ENCODE measurements at places on chromosomes 16 and 17.

- DNase-seq = no peak
Observed at GRCh38 chr17:30274887-30275286, 16.9 kb downstream of the BLMH start.

GRCh38 chr16:57906382-57907316 lies 64.3 kb downstream of the CNGB1 start:
- peak; percentile 7 for DNase-seq

DNA sequence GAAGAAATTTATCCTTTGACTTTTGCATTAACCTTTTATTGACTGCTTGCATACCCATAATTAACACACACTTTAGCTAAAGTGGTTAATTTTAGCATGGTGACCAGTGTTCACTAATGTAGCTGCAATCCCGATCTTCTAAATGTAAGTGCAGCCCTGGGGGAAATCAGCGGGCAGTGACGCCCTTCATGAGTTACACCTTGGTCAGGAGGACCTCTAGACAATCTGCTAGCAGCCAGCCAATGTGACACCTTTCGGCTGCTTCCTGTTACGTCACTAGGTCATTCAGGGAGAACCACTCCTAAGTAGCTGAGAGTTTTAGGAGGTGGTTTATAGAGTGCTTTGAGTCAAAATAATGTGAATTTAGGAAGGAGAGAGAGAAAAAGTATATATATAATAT lies 180.5 kb downstream of the IRX3 start:
- DNase-seq = no peak

DNA sequence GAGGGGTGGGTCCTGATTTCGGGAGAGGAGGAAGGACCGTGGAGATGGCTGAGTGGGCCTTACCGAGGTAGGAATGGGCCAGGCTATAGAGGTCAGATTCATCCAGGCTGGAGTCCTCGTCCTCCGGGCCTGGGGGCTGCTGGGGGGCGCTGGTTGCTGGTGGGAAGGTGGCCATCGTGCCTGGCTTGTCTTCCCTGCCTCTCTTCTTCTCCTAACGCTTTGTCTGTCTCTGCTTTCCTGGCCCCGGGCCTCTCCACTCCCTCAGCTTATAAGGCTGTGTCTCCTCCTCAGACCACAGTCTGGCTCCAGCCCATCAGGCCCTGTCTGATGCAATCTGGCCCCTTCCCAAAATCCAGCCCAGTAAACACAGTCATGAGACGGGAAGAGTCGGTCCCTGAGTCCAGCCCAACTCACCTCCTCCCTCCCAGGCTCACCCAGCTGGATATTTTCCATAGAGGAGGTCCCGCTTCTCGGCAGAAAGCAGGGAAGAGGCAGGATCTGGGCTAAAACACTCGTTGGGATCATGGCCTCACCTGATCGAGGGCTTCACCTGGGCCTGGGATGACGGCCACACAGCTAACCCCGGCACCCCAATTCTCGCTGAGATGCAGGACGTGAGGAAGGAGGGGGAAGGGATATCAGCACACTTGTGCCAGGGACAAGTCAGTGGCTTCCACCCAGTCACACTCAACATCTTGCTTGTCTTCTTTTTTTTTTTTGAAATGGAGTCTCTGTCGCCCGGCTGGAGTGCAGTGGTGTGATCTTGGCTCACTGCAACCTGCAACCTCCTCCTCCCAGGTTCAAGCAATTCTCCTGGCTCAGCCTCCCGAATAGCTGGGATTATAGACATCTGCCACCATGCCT lies at the start of gene NUPR1:
TSS of gene NUPR1 (minus strand) at position 242 of the 864 bp plus-strand sequence. CDS start at position 175, 67 bp downstream.
- no peak for DNase-seq

GRCh38 chr17:1908699-1909309 lies 79.0 kb downstream of the RPA1 start:
- peak; percentile 20 for DNase-seq

DNA sequence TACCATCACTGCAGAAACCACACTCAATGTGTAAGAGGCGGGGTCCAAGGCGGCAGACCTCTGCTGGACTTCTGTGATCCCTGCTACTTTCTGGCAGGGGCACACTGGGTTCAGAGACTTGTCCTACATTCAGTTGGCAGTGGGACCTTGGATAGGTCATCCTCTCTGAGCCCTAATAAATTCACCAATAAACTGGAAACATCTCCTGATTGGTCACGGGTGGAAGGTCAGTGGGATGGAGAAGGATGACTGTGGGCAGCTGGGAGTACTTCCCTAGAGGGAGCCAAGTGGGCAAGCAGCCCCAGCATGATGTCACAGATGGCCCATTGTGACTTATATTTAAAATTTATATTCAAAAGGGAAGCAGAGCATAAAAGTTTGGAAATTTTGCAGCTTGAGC lies 49.7 kb downstream of the RNF112 start:
- DNase-seq = no peak

DNA sequence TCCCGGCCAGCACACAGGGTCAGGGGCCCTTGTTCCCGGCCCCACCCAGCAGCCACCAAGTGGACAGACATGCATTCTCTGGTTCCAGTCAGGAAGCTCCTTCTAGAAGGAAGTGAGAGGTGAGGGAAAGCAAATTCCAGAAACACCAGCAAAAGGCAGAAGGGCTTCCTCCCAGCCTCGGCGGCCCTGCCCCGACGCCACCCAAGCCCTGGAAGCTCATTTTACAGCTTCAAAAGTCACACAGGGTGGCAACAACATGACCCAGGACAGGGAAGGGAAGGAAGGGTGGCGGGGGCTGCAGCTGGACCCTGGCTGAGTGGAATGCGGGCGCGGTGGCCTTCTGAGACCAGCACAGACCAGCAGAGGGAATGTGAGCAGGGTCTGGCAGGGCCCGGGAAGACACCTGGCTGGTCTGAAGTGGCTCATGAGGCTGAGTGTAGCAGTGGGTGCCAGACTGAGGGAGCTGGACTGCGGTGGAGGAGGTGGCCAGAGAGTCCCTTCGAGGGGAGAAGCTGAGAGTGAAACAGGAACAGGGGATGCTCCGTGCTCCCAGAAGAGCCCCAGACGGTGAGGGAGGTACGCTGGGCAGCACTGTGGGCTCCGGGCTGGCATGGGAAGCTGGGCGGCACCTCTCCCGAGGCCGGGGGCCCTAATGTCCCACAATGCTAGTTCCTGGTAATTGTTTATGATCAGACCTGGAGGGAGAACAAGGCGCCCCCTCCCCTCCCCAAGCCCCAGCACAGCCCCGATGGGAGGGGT lies 1.9 kb upstream of the UNC13D start:
- no peak for DNase-seq

GRCh38 chr16:56994311-56994710 lies 5.0 kb downstream of the NLRC5 start:
- no peak for DNase-seq

DNA sequence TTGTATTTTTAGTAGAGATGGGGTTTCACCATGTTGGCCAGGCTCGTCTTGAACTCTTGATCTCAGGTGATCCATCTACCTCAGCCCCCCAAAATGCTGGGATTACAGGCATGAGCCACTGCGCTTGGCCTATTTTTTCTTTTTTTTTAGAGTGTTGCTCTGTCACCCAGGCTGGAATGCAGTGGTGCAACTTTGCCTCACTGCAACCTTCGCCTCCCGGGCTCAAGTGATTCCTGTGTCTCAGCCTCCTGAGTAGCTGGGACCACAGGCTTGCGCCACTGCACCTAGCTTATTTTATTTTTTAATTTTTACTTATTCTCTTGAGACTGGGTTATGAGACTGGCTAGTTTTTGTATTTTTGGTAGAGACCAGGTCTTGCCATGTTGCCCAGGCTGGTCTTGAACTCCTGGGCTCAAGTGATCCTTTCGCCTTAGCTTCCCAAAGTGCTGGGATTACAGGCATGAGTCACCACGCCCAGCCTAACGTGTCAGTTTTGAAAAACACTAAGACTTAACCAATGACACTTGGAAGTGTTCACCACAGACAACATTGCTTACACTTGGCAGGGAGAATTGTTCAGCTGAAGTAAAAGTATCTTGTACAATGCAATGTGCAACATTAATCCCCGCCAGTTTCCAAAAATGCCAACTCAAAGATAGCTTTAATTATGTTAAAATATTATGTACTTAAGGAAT lies 26.9 kb downstream of the ATAD5 start:
- no peak for DNase-seq

GRCh38 chr17:2936771-2937321 lies 126.6 kb downstream of the OR1D5 start:
- no peak for DNase-seq

GRCh38 chr17:42010898-42011516 lies 6.2 kb downstream of the DNAJC7 start:
- DNase-seq = no peak

- DNase-seq = no peak
Observed at GRCh38 chr16:81210807-81211206, 27.7 kb upstream of the BCO1 start.

DNA sequence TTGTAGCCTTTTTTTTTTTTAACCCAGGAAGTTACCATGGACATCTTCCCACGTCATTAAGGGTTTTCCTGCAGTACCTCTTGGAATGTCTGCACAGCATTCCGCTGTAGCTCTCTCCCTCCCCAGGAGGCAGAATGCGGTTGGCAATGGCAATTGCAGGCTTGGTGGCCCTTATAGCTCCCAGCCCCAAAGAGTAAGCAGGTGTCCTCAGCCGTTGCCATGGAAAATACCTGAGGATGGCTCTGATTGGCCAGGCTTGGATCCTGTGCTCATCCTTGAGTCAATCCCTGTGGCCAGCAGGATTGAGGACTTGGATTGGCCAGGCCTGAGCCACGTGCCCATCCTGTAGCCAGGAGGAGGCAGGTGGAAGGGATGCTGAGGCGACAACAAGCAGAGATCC lies 15.5 kb upstream of the TIMP2 start:
- DNase-seq = no peak

DNA sequence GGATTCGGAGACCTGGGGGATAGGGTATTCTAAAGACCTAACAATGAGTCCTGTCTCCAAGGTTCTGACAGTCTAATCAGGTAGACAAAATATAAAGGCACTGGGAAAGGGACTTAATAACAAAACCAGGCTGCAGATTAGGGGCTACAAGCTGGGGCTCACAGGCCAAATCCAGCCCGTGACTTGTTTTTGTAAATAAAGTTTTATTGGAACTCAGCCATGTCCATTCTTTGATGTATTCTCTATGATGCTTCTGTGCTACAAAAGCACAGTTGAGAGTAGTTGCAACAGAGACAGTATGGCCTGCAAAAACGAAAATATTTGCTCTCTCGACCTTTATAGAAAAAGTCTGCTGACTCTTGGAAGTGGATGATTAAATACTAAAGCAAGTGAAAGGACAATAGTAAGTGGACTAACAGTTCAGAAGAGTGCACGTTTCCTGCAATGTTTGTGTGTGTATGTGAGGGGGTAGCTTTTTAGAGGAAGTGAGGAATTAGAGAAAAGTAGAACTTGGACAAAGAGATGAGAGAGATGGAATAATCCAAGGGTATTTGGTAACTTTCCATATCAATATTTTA lies 115.4 kb upstream of the ZFHX3 start:
- no peak for DNase-seq

DNA sequence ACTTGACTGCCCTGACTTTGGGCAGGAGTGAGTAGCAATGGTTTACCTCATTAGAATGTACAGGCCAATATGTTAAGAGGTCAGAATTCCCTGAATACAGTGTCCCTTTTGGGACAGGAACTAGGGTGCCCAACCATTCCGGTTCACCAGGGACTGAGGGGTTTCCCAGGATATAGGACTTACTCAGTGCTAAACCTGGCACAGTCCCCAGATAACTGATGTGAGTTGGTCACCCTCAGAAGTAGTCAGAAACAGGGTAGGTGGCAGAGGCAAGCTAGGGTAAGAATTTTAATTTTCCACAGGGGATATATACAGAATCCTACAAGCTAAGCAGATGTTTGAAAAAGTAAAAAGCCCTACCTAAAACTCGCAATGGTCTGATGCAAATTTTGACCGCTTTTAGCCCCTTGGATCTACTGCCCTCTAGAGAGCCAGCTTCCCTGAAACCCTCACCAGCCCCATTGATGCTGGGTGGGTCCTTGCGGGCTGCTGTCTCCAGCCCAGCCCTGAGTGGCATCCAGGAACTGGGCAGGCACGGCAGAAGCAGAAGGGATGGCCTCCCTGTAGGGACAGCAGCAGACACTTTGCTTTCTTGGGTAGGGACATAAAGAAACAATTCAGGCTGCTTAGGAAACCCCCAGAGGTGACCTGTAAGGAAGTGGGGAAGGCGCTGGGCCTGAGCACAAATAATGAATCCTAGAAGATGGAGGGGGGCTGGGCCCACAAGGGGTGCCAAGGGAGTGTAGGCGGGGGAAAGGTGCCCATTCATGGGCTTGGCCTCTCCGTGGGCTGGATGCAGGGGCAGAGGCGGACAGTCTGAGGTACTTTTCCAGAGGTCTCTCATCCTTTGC lies 434.8 kb downstream of the SLC39A11 start:
- DNase-seq = no peak

DNA sequence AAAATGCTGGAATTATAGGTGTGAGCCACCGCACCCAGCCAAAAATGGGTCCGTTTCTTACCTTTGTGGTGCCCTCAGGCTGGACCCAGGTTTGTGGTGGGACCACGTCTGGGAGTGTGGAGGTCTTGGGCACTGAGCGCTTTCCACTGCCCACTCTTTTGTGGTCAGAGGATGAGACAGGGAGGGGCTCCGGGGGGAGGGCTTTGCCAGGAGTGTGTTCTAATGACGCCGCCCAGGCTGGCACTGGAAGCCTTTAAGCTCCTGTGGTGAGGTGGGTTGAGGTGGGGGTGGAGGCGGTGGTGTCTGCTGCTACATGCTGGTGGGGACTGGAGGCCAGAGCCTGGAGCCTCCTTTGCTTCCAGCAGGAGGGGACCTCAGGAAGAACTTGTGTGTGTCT lies 12.8 kb upstream of the ADCY7 start:
- DNase-seq = no peak

DNA sequence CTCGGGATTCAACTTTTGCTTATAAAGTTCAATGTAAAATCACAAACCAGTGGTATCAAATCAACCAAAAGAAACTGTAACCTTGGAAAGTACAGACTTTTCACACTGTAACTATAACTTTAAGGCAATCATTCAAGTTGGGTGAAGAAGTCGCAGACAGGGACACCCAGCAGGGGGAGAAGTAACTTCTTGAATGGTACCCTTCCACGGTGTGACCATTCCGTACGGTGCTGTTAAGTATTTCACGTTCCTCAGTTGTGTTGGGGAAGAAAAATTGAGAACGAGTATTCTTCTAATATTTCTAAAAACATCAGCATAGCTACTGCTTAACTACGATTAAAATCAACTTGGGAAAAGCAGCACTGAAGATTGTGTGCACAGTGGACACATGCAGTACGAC lies 55.8 kb downstream of the MYH10 start:
- no peak for DNase-seq

DNA sequence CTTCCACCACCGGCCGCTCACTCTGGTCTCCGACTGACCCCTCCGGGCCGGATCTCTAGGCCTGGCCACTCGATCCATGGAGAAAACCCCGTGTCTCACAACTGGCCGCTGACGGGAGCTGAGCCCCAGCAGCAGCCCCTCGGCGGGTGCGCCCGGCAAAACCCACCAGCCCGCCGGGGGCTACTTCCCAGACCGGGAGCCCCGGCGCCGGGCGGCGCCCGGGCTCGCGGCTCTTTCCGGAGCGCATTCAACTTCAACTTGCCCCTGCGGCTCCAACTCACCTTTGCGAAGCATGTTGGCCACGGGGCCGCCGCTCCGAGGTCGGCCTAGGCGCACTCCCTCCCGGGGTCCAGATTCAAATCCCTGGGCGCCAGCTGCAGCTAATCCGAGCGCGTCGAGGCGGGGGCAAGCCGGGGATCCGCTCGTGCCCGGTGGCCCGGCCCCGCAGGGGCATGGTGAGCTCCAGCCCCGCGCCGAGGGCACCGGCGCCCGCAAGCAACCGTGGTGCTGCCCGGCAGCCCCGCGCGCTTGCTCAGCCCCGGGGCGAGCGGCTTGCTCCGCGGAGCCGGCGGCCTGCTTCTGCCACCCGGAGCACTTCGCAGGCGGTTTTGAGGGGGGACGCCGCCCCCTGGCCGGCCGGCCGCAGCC lies 438 bp downstream of the RTN4RL1 start:
- DNase-seq = no peak

Measured in stimulated activated CD4-positive, alpha-beta T cell treated with anti-CD3 and anti-CD28 coated beads, TNF-alpha, amount 100 ng/mL, for 48 hours (primary cell).